ENCODE measurements at places on chromosomes 4 and X.

DNA sequence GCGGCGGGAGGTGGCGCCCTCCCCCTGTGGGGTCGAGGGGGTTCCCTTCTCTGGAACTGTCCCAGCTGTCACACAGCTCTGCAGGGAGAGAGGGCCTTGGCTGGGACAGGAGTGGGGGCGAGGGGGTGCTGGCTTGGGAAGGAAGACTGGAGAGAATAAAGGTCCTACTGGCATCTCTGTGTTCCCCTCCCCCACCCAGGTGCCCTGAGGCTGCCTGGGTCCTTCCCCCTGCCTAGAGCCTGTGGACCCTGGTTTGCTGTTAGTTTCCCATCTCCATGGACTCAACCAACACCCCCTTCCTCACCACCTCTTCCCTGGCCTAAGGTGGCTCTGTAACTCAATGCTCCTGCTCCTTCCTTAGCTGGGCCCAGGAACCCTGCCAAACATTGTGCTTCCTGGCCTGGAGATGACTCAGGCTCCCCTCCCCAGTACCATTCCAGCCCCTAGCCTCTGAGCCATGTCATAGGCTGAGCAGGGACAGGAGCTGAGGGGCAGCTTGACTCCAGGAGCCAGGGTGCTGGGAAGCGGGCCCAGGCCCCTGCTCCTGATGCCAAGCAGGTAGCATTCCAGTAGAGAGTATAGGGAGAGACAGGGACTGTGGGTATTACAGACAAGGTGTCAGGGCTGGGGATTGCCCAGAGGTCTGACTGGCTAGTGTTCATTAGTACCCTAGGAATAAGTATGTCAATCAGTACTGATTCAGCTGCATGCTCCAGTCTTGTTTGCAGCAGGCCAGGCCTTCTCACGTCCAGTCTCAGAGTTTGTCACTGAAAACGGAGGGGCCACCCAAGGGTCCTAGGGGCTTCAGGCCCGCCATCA lies 100.7 kb downstream of the EFNB1 start:
- DNase-seq: no peak

DNA sequence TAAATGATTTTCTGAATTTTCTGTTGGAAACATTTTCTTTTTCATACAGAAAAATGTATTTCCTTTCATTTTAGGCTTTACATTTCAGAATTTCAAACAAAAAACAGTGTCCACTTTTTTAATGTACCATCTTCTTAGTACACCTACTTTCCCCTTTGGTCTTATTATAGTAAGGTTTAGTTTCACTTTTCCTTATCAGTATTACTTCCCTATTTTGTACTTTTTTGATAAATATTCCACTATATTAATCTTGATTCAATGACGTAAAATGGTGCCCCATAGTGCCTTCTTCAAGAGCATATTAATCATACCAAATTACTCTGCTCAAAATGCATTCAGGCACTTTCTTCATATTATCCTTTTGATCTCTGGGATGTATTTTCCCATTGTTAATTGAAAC lies 52.5 kb downstream of the BANK1 start:
- no peak for DNase-seq

GRCh38 chr4:21512353-21512752 lies 436.2 kb downstream of the KCNIP4 start:
- no peak for DNase-seq

DNA sequence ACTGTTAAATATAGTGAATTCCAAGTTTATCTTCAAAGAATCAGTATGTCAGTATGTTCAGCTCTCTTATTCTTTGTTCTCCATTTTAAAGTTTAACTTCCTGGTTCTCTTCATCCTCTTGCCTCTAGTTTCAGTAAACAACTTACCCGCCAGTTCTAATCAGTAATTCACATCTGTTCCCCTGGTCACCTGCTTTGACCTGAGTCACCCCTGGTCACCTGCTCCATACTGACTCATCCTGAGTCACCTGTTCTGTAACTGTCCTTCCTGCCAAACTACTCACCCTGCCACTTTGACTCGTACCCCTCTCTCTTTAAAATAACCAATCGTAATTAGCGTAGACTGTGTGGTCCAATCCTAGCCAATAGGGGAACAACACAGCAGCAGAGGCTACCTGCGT lies 992.7 kb upstream of the HS3ST1 start:
- DNase-seq: no peak

DNA sequence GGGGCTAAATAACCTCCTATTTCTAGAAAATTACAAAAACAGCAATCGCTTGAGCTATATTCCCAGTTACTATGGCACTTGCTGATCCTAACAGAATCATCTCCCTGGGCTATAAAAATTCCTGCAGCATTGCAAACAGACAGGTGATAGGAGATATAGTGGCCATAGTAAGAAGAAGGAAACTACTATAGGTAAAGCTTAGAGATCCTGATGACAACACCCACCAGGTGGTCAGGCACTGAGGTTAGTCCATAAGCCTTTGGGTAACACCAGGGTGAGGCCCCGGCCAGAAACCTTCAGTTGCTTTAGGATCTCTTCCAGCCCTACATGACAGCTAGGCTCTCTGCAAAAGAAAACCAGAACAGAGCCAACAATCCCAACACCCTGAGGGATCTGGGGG lies 197.9 kb upstream of the PPP1R2C start:
- no peak for DNase-seq

DNA sequence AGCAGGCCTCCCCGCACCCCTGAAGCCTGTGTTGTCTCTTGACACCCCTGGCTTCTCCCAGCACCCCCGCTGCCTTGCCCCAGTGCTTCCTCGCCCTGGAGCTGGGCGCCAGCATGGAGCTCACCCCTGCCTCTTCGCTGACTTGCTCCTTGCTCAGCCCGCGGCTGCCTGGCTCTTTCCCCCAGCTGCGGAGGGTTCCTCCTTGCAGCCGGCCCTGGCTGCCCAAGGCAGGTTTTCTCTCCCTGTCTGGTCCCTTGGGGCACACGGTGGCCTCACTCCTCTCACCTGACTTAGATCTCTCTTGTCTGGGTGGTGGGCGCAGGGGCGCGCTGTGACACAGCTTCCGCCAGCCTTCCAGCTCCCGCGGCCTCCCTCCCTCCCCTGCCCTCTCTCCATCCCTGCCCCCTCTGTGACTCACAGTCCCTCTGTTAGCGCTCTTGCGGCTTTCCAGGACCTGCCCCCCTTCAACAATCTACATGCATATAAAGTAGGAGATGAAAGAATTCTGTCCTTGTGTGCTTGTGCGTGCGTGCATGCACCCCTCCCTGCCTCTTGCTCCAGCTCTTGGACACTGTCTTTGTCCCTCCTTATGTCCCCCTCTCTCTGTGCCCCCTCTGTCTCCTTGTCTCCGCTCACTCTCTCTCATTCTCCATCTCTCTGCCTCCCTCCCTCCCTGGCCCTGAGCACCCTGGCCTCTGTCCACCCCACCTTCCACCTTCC lies 2.2 kb downstream of the PLXNB3 start:
- no peak for DNase-seq

DNA sequence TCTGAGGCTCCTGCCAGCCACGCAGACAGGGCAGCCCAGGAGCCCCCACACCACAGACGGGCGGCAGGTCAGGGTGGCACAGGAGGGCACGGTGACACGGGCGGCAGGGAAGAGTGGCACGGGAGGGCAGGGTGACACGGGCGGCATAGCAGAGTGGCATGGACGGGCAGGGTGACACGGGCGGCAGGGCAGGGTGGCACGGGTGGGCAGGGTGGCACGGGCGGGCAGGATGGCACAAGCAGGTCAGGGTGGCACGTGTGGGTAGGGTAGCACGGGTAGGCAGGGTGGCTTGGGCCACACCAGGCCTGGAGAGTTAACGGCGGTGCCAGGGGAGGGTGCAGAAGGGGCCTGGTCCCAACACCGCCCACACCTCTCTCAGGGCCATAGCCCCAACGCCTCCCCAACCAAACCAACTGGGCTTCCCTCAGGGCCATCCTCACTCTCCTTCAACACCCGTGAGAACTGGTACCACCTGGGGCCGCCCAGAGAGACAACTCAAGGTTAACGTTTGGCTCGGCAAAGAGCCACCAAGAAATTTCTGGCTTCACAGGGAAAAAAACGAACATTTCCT lies 3.4 kb downstream of the CTBP1 start:
- DNase-seq: no peak

DNA sequence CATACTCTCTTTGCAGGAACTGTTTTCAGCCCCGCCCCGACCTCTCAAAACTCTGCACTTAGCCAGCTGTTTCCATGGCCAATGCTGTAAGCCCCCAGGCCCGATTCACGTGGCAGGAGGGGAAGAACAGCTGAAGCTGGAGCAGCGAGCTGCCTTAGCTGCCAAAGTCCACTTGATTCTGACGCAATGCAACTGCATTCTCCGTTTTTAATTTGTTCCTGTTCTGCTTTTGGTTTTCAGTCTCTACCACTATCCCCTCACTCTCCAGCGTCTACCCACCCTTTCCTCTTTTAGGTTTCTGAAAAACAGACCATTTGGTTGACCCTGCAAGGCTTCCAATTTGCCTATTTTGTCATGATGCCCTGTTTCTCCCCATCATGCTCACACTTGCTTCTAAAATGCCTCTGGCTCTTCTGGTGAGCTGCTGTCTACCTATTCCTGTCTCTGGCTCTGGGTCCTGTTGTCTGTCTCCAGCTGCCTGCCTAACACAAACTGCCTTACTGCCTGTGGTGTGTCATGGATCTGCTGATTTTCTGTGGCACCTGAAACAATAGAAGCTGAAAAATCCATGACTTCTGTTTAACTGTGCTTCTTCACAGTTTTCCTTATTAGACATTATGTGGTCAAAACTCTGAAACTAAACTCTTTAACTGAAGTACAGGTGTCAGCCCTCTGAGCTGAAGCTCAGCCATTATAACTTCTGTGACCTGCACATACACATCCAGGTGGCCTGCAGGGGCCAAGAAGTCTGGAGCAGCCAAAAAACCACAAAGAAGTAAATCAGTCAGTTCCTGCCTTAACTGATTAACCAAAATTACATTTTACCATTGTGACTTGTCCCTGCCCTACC lies 160.5 kb upstream of the AGTR2 start:
- no peak for DNase-seq

DNA sequence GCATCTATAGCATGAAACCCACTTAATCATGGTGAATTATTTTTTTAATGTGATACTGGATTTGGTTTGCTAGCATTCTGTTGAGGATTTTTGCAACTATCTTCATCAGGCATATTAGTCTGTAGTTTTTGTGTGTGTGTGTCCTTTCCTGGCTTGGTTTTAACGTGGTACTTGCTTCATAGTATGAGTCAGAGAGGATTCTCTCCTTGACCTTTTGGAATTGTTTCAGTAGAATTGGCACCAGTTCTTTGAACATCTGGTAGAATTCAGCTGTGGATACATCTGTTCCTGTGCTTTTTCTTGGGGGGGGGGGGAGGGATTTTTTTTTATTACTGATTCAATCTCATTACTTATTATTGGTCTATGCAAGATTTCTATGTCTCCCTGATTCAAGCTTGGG lies 232.0 kb upstream of the KLF8 start:
- DNase-seq: no peak

GRCh38 chrX:153304988-153305736 lies 16.4 kb downstream of the PNMA6F start:
- DNase-seq: no peak

- DNase-seq: no peak
Observed at GRCh38 chr4:169346840-169347239, 76.1 kb upstream of the SH3RF1 start.

DNA sequence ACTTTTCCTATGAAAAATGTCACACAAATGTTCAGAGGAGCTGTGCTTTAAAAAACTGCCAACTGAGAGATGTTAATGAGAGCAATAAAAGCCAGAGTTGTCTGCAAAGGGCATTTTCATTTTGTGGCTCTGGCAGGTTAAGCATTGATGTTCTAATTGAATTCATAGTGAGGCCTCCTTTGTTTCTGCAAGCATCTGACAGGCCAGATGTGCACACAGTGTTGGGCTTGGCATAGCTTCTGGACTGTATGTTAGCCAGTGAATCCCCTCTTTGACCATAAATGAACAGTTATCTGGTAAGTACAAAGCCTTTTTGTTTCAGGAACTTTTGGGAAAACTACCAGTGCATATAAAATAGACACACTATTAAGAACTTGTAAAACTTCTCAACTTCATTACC lies 81.9 kb downstream of the JADE3 start:
- DNase-seq: no peak

GRCh38 chr4:168574581-168575295 lies 77.9 kb downstream of the PALLD start:
- no peak for DNase-seq

DNA sequence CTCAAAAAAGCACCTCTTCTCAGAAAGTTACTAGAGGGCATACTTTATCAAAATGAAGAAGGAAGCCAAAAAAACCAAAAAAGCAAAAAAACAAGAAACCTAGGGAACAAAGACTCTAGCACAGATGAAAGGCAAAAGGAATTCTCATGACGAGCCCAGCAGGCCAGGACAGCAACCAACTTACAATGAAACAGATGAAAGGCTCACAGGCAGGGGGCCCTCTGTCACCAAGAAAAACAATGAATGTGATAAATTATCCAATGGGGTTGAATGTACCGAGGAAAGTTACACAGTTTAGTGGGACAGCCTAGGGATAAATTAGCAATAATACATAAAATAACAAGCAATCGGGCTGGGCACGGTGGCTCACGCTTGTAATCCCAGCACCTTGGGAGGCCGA lies 79.0 kb downstream of the GPR82 start:
- no peak for DNase-seq

GRCh38 chrX:56228914-56229313 lies 3.2 kb upstream of the KLF8 start:
- no peak for DNase-seq

DNA sequence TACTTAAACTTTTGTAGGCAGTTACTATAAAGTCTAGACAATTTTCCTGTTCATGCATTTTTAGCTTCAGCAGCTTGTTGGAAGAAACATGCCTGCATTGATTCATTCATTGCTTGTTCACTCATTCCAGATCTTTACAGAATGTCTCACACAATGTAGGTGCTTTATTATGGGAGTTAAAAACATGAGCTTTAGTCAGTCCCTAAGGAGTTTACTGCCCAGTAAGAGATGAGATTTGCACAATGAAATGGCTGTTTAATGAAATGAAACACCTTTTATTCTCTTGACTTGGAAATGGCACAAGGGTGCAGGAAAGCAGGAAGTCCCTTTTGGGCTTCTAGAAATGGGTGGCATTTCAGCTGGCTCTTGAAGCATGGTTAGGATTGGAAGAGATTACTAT lies 2.9 kb downstream of the NOCT start:
- DNase-seq: no peak

DNA sequence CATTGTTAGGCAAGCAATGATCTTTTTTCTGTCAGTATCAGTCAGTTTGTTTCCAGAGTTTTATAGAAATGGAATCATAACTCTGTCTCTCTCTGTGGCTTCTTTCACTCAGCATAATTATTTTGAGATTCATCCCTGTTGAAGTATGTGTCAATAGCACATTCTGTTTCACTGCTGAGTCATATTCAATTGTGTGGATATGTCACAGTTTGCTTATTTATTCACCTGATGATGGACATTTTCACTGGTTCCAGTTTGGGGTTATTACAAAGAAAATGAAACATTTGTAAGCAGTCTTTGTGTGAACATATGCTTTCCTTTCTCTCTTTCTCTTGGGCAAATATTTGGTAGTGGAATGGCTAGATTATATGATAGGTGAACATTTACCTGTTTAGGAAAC lies 10.2 kb upstream of the ZNF718 start:
- DNase-seq: no peak

GRCh38 chr4:176359590-176359989 lies 39.8 kb downstream of the SPCS3 start:
- DNase-seq: no peak

- DNase-seq: no peak
Observed at GRCh38 chrX:45712067-45712466, 511.4 kb upstream of the DIPK2B start.

- DNase-seq: no peak
Observed at GRCh38 chr4:149605601-149606378, 209.9 kb downstream of the IQCM start.

All from stimulated activated CD8-positive, alpha-beta memory T cell treated with anti-CD3 and anti-CD28 coated beads, Interleukin-15, amount 100 ng/mL, for 24 hours (primary cell).